ENCODE measurements at places on chromosomes 4 and X. TPM values are rescaled to one million over a fixed set of nuclear protein-coding genes. Genes with fewer than 3 reads are reported as not detected.

Gene DMRTC1
- not detected for polyA plus RNA-seq

Gene CYTL1
- polyA plus RNA-seq = not detected

Gene ANKRD50
- 6.5 TPM for polyA plus RNA-seq

Gene P2RY8
- polyA plus RNA-seq = not detected

Gene TXK
- polyA plus RNA-seq = 0.10 TPM

Gene POLN
- polyA plus RNA-seq = 0.91 TPM

Gene TSR2
- polyA plus RNA-seq = 14.0 TPM

Gene CYP4V2
- 6.3 TPM for polyA plus RNA-seq

Gene FRG1
- polyA plus RNA-seq = 7.0 TPM

Gene C1QTNF7
- 0.06 TPM for polyA plus RNA-seq

Gene SMIM31
- polyA plus RNA-seq = not detected

Gene RHOXF1
- polyA plus RNA-seq = not detected
